NCI-H187 treated with DMSO at 0.1 percent for 48 hours (cell line): ENCODE measurements at places on chromosomes 6 and 20.

- no peak for DNase-seq
These were observed 97.7 kb downstream of the RFX6 start for GRCh38 chr6:116974526-116975316.

- no peak for DNase-seq
These were observed 59.1 kb upstream of the PTPN1 start for GRCh38 chr20:50450881-50451752.

GRCh38 chr6:150068151-150068550, 770 bp downstream of the ULBP3 start:
- DNase-seq = no peak

DNA sequence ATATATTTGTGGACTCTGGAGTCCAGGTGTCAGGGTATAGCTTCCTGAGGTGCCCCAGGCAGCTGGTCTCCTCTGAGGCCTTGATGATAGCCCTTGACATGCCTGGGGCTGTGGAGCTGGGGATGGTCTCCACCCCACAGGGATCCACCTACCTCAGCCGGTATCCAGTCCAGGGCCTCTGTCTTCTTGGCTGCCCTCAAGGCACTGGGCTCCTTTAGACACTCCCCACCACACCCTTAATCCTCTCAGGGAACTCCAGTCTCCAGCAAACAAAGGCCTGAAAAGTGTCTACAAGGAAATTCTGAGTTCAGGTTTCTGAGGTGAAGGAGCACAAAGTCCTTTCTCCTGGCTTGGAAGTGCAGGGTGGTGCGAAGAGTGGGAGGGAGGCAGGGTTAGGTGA, 44.6 kb upstream of the DDR1 start:
- no peak for DNase-seq

- no peak for DNase-seq
These were observed 96.1 kb upstream of the TBX18 start for GRCh38 chr6:84860509-84860908.

GRCh38 chr6:45822246-45822812, 193.3 kb downstream of the CLIC5 start:
- DNase-seq = no peak

DNA sequence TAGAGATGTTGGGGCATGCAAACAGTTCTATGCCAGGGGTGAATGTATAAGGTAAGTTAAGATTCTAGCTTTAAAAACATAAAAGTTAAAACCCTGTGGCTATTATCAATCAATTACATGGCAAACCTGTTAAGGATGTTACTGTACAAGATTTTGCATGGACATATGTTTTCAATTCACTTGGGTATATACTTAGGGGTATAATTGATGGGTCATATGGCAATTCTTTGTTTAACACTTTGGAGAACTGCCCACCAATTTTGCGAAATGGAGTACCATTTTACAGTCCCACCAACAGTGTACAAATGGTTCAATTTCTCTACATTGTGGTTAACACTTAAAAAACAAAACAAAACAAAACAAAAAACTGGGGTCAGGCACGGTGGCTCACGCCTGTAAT, 9.4 kb upstream of the NCOA3 start:
- DNase-seq = no peak

GRCh38 chr6:132268209-132268608, 133.1 kb downstream of the MOXD1 start:
- no peak for DNase-seq

DNA sequence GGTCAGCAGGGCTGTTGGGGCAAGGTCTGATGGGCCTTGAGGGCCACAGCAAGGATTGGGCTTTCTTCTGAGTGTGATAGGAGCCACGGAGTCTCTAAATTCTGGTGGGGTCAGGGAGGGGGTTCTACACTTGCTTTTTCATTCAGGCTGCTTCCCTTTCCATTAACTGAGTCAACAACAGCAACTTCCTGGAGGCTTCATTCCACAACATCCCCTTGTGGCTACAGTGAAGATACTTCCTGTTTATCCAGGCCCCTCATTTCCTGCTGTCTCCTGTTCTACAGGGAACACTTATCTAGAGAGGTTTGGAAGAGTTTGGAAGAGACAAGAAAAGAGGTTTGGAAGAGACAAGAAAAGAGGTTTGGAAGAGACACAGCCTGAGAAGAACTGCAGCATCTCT, 144.8 kb upstream of the ENPP5 start:
- DNase-seq = no peak

GRCh38 chr20:48051794-48052474, 266.7 kb upstream of the SULF2 start:
- no peak for DNase-seq

- no peak for DNase-seq
These were observed 65.7 kb upstream of the PTGIS start for GRCh38 chr20:49633643-49634042.

DNA sequence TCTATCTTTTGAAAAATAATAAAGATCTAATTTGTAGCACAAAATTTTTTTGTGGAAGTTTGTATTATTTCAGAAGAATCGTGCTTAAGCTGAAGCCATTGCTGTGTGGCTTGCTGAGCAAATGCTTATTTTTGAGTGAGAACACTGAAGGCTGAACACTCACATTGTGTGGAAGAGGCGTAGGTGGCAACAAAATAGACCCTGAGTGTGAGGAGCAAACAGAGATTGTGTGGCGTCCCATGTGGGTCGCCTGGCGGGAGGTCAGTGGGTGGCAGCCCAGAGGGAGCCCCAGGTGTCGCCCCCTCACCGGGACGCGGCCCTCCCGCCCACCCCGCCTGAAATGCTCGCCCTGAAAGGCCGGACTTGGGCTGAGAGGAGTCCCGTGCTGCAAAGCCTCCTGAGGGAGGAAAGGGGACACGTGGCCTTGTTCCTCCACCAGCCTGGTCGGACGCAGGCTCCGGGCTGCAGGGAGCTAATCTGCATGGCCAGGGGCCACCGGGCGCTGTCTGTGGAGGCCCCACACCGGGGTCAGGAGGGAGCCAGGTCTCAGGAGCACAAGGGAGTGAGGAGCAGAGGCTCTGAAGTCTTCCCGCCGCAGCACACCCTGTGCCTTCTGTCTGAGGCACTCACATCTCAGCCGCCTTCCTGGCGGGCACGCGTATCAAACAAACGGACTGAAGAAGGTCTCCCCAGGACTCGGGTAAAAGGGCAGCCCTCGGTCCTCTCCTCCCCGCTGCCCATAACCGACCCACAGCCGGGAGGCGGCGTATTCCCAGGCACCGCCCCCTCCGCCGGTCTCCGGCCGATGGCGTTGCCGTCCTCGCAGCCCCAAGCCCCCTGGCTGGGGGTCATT, 15.9 kb downstream of the DDO start:
- no peak for DNase-seq

GRCh38 chr20:40941133-40941610, 87.5 kb upstream of the TOP1 start:
- no peak for DNase-seq

DNA sequence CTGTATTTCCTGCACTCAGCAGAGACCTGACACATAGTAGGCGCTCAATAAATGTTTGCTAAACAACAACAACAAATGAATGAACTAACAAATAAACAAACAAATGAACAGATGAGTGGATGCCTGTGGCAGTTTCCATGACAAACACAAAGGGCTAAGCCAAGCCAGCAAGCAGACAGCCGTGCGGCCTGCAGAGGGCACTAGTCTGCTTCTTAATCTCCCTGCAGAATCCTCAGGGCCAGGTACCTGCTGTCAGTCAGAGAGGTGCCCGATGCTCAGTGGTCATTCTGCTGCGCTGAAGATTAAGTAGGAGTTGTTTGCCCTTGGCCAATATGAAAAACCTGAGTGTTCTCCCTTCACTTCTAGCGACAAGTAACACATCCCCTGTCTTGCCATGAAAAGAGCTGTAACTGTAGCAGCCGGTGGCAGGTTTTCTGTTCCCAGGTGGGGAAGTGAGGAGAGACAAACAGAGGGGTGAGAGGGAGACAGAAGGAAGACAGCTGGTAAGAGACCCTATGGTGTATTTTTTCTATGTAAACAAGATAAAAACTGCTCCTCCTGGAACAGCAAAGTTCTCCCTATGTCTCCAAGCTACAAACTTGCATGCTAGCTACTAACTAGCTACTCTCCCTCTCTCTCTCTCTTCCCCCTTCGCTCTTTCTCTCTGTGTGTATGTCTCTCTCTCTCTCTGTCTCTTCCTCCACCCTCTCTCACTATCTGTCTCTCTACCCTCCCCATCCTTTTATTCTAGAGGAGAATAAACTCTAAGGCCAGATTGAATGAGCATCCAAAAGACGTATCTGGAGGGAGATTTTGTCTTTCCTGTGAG, at the start of gene MC3R:
TSS of gene MC3R (plus strand) at position 779 of the 829 bp plus-strand sequence. CDS start 112 bp downstream, outside the sequence.
- DNase-seq = peak; percentile 17

DNA sequence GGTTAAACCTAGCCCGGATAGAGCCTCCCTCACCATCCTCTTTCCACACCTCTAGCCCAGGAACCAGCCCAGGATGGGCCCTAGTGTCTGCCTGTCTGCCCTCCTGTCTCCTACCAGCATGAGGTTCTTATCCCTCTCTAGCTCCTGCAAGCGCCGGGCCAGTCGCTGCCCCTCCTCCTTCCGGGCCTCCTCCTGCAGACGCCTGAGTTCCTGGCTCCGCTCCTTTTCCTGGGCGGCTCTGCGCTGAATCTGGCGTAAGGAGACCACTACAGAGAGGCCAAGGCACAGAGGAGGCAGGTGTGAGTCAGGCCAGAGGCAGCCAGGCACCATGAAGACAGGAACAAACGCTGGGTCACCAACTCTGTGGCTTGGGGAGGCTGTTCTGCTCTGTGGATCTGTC, 4.3 kb upstream of the PSORS1C2 start:
- DNase-seq = no peak

- DNase-seq = no peak
These were observed 16.7 kb upstream of the ENTPD6 start for GRCh38 chr20:25178563-25179438.

DNA sequence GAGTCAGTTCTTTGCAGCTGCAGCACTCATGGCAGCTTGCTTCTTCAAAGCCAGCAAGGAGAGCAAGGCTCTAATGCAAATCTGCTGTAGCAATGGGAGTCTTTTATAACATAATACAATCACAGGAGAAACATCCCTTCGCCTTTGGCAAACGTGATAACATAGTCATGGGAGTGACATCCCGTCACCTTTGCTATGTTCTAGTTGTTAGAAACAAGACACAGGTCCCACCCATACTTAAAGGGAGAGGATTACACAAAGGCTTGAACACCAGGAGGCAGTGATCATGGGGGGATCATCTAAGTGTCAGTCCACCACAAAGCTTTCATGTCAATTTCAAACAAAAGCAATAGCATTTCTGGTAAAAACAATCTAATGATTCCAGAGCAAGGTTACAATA, 40.1 kb upstream of the PHACTR2 start:
- no peak for DNase-seq

GRCh38 chr6:15378866-15379265, 133.0 kb downstream of the JARID2 start:
- DNase-seq = no peak

DNA sequence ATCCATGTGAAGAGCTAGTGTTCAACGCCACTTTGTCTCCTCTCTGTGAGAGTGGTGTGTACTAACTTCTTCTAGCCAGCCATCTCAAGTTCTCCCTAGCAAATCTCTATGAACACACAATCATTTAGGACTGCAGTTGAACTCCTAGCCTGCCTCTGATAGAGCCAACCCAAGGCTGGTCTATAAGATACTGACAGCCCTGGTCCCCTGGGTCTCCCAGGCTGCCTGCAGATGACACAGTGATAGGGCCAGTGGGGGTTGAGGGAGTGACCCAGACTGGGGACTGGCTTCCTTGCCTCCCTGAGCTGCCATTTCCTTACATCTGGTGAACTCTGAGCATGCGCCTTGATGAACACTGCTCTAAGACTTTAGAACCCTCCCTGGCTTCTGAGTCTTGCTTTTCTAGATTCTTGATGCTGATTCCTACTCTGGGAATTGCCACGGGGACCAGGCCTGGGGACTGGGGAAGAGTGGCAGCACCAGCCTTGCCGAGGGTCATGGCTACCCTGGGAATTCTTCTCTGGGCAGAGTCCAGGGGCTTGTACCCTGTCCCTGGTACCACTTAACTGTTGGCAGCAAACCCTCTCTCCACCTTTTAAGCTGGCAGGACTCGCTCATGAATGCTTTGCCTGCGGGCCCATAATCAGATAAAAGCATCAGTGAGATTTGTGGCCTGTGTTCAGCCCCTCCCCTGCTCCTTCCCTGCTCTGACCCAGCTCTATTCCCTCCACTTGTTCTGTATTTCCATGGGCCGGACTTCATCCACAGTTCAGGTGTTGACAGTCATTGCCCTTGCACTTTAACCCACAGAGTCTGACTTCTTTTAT, 130.8 kb upstream of the CHD6 start:
- DNase-seq = no peak

DNA sequence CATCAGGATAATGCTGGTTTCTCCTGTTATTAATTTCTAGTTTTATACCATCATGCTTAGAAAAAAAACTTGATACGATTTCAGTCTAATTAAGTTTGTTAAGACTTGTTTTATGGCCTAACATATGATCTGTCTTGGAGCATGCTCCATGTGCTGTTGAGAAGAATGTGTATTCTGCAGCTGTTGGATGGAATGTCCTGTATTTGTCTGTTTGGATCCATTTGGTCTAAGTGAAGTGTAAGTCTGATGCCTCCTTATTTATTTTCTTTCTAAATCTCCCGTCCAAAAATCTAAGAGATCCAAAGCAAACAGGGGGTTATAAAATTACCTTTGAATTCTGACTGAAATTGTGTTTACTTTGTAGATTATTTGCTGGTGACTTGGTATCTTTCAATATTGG, 30.0 kb upstream of the PRND start:
- DNase-seq = no peak

GRCh38 chr6:31538805-31539400, 2.9 kb downstream of the DDX39B start:
- DNase-seq = no peak

DNA sequence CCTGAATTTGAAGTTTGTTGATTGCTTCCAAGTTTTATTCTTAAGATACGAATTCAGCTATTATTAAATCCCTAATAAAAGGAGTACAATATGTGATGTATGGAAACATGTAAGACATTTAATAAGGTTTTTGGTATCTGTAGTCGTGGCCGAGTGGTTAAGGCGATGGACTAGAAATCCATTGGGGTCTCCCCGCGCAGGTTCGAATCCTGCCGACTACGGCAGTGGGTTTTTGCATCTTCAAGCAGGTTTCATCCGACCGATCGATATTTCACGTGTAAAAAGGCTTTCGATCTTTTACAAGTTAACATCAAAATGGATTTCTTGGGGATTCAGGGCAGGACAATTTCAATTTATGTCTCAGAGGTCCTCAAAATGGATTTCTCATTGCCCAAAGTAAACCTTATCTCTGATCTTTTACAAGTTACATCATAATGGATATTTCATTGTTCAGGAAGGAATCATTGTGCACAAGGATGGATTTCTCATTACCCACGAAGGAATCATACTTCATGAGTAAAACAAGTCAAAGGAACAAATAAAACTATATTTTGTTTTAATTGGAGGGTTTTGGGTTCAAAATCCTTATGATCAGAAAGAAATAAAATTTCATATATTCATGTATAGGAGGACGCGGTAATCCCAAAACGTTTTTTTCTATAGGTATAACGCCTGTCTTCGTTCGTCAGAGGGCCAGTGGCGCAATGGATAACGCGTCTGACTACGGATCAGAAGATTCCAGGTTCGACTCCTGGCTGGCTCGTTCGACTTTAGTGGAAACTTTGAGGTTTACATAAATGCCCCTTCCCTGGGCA, 37.3 kb upstream of the BTN3A2 start:
- DNase-seq = peak; percentile 35
